B cell (primary cell): ENCODE measurements at places on chromosomes 7 and 10.

DNA sequence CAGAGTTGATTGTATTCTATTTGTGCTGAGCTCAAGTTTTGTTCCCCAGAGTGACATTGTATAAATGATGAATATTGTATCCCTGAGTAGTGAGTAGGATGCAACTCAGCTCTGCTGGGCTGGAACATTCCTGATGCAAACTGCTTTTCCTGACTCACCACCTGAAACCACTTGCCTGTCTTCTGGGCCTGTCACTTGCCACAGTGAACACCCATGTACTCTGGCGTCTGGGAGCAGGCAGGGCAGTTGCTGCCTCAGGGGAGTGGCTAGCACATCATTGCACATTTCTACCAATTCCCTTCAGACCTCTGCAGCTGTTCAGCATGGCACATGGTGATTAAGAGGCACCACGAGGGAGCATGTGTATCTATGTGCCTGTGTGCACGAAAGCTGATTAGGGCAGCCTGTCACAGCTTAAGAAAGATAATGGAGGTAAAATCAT is 157.3 kb downstream of the SND1 start:
- H3K4me1 ChIP-seq, result no peaks in the 10 kb centered on the region
- no peak overlapping the region for H3K27ac ChIP-seq
- H3K27me3 ChIP-seq, result no peaks in the 10 kb centered on the region
- DNase-seq, result no peak
- H3K4me3 ChIP-seq, result no peak overlapping the region
- H3K36me3 ChIP-seq, result peaks cover 10% of the 10 kb centered on the region

DNA sequence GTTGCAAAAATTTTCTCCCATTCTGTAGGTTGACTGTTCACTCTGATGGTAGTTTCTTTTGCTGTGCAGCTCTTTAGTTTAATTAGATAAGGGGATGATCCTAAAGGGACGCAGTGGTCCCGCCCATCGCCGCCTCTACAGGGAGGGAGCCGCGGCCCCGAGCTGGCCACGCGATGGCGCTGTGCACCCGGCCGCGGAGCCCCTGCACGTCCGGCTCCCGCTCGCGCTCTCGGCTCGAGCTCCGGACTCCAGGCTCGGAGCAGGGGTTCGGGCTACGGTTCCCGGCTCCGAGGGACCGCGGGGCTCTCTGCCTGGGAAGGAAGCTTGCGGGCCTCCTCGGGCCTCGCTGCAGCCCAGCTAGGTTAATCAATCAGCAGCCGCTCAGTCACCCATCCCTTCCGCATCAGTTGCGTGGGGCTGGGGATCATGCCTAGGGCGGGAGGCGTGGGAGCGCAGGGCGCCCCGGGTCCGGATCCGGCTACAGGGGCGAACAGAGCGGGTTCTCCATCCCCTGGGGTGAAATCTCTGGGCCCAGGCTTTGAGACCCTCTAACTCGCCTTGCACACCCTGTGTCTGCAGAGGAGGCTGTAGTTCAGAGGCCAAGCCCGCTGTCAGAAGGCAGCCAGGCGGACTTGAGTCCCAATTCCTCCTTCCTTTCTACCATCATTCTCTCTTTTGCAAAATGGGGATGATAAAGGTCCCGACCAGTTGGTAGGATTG is 97.9 kb downstream of the WDR11 start:
- DNase-seq, result peak; percentile 62
- peak overlapping the region; percentile 31 for H3K4me3 ChIP-seq
- H3K4me1 ChIP-seq, result peaks cover 12% of the 10 kb centered on the region
- H3K36me3 ChIP-seq, result no peaks in the 10 kb centered on the region
- H3K27ac ChIP-seq, result no peak overlapping the region
- H3K27me3 ChIP-seq, result peaks cover 9% of the 10 kb centered on the region

DNA sequence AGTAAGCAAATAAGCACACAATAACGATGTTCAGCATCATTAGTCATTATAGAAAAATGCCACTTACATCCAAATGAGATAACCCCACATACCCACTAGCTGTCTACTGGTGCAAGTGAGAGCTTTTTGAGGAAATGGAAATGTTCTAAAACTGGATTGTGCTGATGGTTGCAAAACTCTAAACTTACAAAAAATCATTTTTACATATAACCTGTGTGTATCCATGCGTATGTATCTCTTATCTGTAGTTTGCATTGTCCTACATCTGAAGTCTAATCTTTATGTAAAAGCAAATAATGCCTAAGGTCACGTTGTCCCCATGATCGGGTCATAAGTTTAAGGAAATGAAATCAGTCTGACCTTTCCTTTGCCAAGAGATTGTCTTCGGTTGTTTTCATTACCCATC is 81.6 kb upstream of the DNAJB6 start:
- no peaks in the 10 kb centered on the region for H3K4me1 ChIP-seq
- no peaks in the 10 kb centered on the region for H3K27me3 ChIP-seq
- H3K27ac ChIP-seq, result no peak overlapping the region
- peaks cover 15% of the 10 kb centered on the region for H3K36me3 ChIP-seq
- H3K4me3 ChIP-seq, result no peak overlapping the region

- no peak overlapping the region for H3K4me3 ChIP-seq
- H3K27ac ChIP-seq, result no peak overlapping the region
- DNase-seq, result no peak
- no peaks in the 10 kb centered on the region for H3K4me1 ChIP-seq
- H3K27me3 ChIP-seq, result no peaks in the 10 kb centered on the region
- H3K36me3 ChIP-seq, result no peaks in the 10 kb centered on the region
Measured at GRCh38 chr7:36430186-36430585, 40.5 kb downstream of the ANLN start.

DNA sequence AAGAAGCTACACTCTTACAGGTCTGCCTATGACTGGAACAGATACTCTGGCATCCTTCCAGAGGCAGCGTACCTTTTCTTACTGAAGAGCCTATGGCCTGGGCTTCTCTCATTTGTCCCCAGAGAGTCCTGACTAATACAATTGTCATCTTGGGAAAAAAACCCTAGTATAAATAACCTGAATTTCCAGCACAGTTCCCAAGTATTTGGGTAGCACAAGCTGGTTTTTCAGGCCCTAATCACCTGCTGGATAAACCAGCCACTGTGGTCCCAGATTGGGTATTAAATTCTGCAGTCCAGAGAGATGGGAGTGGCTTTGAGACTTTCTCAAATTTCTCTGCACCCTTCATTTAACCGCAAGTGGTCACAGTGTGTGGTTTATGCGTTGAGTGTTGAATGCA is 186.8 kb upstream of the NEBL start:
- no peak for DNase-seq
- H3K27me3 ChIP-seq, result no peaks in the 10 kb centered on the region
- no peak overlapping the region for H3K27ac ChIP-seq
- H3K4me3 ChIP-seq, result no peak overlapping the region
- no peaks in the 10 kb centered on the region for H3K36me3 ChIP-seq

DNA sequence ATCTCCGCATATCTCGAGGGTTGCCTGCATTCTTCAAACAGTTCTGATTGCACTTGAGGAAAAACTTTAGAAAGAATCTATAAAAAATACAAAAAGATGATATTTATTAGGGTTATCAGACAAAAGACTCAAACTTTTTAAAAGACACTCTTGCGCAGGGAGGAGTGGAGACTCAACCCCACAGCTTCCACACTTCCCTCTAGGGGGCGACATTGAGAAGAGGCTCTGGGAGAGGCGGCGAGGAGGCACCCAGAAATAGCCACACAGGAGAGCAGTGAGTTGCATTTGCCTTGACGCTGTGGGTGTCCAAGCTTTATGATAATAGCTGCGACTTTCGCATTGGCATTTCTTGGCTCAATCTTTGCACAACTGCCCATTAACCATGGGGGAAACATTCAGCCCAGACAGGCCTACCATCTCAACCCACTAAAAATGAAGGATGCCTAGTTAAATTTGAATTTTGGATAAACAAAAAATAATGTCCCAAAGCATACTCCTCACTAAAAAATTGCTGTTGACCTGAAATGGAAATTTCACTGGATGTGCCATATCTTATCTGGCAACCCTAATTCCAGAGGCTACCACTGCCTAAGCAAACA is 86.2 kb downstream of the EBF3 start:
- DNase-seq, result no peak
- no peak overlapping the region for H3K27ac ChIP-seq
- H3K4me1 ChIP-seq, result no peaks in the 10 kb centered on the region
- H3K4me3 ChIP-seq, result no peak overlapping the region
- no peaks in the 10 kb centered on the region for H3K27me3 ChIP-seq
